ENCODE measurements at places on chromosomes 6 and 20. TPM values are rescaled to one million over a fixed set of nuclear protein-coding genes. Genes with fewer than 3 reads are reported as not detected.
A peak's percentile ranks its signal among the peaks of the same experiment; 100 is the strongest.

- no peak for DNase-seq
Measured at GRCh38 chr6:42394151-42394550, 57.6 kb downstream of the TRERF1 start.

- DNase-seq = no peak
Measured at GRCh38 chr6:170347975-170348374, 41.4 kb downstream of the FAM120B start.

- DNase-seq = peak; percentile 95
Measured at GRCh38 chr6:21603082-21603952, 9.8 kb downstream of the SOX4 start.

GRCh38 chr6:111027219-111027618 lies 45.4 kb downstream of the RPF2 start:
- no peak for DNase-seq

- no peak for DNase-seq
Measured at GRCh38 chr6:56259234-56260077, 12.1 kb upstream of the COL21A1 start.

The DSP gene
- 0.06 TPM for total RNA-seq

- no peak for DNase-seq
Measured at GRCh38 chr6:85493389-85493788, 43.5 kb downstream of the NT5E start.

- DNase-seq = no peak
Measured at GRCh38 chr6:128456510-128457230, 63.7 kb downstream of the PTPRK start.

- no peak for DNase-seq
Measured at GRCh38 chr20:49360242-49360968, 82.5 kb upstream of the ZNFX1 start.

The PDE7B gene
- total RNA-seq = not detected

The NOX3 gene
- not detected for total RNA-seq
